ENCODE measurements at places on chromosomes 7 and 10.

DNA sequence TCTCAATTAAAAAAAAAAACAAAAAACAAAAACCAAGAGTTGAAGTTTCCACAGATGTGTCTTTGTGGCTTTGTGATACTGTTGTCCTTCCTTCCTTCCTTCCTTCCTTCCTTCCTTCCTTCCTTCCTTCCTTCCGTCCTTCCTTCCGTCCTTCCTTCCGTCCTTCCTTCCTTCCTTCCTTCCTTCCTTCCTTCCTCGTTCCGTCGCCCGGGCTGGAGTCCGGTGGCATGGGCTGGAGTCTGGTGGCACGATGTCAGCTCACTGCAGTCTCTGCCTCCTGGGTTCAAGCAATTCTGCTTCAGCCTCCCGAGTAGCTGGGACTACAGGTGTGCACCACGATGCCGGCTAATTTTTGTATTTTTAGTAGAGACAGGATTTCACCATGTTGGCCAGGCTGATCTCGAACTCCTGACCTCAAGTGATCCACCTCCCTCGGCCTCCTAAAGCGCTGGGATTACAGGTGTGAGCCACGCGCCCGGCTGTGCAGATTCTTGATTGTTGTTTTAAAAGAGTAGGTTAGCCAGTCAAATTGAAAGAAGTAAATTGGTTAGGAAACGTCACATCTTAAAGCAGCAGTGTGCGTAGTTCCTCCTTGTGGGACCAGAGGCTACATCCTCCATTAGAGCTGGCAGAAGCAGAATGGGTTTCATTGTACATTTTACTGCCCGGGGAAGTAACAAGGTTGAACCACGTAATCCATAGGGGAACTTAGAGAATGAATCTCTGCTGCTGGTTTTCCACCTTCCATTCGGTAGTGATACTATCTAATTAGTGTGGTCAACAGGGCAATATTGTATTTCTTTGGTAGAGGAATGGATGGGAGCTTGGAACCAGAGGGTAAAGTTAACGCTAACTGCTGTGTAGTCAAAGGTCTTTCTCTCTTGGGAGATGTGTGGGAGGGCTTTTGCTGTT is 20.6 kb downstream of the DNAJB6 start:
- DNase-seq: no peak

- DNase-seq: no peak
Measured at GRCh38 chr10:101301111-101301731, 52.7 kb upstream of the BTRC start.

- no peak for DNase-seq
Measured at GRCh38 chr7:27138985-27139333, 4.5 kb downstream of the HOXA5 start.

DNA sequence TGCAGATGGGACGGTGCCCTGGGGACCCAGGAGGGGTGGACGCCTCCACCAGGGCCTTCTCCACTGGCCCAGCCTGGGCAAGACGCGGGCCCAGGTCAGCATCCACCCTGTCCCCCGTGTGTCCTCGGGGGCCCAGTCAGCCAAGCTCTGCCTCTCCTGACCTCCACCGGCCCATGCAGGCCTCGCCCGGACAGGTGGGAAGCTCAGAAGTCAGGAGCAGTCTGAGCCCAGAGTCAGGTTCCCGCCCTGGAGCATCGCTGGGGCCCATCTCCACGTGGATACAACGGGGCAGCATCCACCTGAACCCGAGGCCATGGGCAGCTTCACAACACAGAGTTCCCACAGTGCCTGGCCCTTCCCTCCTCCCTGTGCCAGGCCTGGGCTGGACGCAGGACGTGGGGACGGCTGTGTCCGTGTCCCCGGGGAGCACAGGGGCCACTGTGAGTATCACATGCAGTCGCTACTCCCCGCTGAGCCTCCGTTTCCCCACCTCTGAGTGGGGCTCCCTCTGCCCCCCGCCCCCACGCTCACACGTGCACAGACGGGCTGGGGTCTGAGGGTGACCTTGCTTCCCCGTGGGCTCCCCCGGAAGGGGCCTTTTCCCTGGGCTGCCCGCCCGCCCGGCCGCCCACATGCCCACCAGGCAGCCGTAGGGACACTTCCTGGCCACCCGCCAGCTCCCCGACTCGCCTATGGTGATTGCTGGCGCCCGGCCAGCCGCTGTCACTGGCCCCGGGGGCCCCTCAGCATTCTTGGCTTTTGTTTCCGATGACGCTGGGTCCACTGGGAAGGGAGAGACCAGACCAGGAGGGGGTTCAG is 64.3 kb downstream of the PDGFA start:
- no peak for DNase-seq

GRCh38 chr10:124989526-124989925 is 47.6 kb downstream of the ZRANB1 start:
- no peak for DNase-seq

DNA sequence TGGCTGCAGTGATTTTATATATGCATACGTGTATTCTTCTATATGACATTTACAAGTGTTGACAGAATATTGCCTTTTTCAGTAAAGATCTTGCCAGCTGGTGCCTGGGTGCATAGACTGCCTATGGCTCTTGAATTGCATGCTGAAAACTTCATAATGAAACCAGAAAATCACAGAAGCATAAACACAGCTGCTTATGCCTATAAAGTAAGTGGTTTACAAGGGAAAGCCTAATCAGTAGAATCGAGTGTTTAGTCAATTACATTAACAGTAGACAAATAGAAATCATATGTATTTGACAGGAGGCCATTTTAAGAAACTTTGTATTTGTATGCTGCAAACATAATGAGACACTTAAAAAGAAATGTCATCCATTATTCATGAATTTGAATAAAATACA is 82.5 kb downstream of the TMEM168 start:
- no peak for DNase-seq

GRCh38 chr10:3853547-3854303 is 68.7 kb upstream of the KLF6 start:
- no peak for DNase-seq

GRCh38 chr10:86281396-86281795 is 85.2 kb downstream of the GRID1 start:
- DNase-seq: no peak

DNA sequence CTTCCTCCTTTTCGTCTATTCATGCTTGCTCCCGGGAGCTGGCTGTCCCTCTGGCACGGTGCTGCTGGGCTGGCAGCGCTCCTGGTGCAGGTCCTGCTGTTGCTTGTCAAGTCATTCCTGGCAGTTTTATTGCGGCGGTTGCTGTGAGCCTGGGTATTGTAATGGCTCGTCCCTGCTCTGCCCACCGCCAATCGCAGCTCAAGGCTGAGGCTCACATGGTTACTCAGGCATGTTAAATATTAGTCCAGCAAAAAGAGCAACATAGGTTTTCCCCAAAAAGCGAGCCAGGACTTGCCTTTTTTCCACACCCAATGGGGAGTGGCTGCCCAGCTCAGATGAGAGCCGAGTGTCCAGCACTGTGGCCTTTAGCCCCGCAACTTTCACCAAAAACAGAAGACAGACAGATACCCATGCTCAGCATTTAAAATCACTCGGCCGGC is 492.9 kb upstream of the FOXK1 start:
- peak; percentile 39 for DNase-seq

DNA sequence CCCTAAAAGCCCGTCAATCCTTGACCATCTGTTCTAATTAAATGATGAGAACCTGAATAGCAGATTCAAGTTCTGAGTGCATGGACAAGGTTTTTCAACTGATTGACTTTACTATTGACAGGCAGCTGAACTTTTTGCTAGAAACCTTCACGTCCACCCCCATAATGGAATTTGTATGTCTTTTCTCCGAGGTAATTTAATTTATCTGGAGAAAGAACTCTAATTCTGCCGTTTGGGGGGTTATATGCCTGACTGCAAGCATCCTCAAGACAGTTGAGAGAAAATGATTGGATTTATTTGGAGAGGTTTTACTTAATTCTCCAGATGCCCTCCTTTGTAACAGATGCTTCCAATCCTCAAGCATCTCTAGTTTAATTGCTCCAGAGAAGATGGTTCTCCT is 1053.4 kb upstream of the AUTS2 start:
- no peak for DNase-seq

- no peak for DNase-seq
Measured at GRCh38 chr10:106467506-106467905, 697.0 kb downstream of the SORCS1 start.

Measured in C1 segment of cervical spinal cord (tissue), 14 donors.